ENCODE measurements at places on chromosomes 3 and 15.

DNA sequence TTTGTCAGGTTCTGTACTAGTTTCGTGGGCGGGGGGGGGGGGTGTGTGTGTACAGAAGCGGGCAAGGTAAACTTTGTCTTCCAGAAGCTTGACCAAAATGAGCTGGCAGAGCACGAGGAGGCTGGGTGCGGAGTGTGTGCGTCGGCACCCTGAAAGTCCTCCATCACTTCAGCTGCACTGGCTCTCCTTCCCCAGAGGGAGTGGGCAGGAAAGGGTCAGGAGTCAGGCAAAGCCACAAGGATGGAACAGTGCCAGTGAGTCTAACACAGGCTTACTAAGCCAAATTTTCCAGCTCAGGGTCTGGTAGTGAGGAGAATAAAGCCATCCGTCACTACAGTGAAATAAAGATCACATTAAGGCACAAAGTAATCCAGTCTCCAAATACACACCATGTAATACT, 11.9 kb upstream of the SH3GL3 start:
- DNase-seq = no peak

DNA sequence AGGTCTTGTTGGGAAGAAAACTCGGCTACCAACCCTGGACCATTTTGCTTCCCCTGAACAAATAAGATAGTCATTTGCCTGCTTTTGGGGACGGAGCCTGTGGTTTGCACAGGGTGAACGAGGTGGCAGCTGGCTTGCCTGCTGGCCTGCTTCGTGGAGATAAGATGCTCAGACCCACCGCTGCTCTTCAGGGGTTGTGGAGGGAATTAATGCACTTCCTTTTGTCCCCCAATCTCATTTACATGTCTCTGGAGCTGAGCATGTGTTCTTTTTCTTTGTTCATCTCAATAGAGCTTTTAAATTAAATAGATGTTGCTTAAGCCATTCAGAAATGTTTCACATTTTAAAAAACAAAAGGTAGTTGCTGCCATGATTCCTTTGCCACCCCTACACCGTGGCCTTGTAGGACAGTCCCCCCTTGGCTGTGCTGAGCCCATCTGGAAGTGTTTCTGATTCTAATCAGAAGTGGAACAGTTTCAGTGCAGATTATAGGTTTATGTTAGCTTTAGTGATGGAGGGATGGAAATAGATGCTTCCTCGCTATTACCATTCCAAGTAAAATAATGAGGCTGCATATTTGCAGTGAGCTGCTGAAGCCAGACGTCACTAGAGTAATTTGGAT, 25.6 kb downstream of the APBA2 start:
- no peak for DNase-seq

- DNase-seq = no peak
These were observed 639.4 kb upstream of the NAALADL2 start for GRCh38 chr3:174219738-174220137.

DNA sequence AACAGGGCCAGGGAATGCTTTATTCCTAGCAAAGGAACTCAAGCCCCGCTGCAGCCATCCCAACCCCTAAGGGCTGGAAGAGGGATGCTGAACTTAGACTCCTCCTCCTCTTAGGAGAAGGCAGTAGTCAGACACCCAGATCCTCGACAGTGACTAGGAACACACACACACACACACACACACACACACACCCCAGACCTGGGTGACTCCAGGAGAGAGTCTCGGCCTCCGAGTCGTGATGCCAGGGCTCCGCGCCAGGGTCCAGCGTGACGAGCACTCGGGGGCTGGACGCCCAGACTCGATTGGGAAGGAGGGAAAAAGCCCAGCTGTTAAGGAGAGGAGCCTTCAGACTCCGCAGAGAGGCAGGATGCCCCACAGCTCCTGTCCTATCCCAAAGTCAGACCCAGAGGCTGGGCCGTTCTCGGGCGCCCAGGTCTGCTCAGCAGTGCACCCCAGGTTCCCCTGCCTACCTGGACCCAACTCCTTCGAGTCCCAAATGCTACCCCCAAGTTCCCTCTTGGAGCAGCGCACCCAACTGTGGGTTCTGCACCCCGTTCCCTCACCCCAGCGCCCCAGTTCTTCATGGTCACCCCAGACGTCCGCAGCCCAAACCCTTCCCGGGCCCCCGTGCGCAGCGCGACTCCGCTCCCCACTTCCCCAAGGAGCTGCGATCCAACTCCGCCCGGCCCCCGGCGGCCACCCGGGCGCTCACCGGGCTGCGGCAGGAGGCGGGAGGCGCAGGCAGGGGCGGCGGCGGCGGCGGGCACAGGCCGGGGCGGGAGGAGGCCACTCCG, 421 bp downstream of the BMF start:
- no peak for DNase-seq

DNA sequence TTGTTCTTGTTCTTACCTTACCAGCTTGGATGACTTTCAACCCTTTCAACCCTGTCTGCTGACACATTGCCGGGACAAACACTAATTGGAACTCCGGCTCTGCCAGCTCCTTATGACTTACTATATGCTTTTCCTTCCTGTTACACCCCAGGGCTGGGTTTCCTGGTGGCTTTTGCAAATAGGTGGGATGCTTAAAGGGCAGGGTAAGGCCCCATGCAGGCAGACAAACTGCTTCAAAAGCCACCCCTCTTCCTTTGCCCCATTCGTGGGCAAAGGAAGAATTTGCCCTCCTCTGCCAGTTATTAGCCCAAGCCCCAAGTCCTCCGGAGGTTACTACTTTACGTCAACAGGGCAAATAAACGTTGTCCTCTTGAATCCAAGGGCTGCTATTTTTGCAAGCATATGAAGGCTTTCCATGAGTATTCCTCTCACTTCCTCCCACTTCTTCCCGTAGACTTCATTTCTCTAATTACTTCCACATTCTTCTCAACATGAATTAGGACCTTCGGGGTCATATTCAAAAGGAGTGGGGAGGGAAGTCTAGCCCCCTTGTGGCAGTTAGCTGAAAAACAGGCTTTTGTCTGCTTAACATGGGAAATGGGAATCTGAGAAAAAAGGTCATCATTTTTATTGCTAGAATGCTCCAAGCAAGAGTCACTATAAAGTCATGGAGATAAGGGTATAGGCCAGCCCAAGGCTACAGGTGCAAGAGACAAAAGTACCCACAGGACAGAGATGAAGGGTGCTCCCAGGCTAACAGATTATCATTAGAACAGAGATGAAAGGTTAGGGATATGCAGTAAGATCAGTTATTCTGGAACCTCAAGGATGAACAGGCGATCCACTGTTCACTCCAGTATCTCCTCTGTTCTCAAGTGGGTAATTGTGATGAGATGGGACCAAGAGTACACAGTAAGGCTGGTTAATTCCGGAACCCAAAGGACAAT, 56.3 kb upstream of the FSTL1 start:
- DNase-seq = peak; percentile 51

DNA sequence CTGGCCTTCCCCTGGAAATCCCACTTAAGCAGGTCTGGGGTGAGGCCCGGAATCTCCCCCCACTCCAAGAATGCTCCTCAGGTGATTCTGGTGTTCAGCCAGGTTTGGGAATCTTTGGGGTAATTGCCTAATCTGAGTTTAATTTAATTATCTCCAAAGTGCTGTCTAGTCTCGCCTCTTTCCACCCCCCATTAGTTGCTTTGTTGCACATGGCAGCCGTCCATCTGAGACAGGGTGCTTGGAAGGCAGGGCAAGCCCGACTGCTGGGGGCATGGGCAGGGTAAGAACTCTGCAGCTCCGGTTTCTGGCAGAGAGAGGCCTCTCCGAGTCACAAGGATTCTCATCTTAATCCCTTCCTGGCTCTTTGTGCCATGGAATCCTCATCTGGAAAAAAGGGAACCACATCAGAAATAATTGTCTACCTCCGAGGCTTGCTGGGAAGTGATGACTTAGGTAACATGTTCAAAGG, 15.0 kb downstream of the IL17RD start:
- no peak for DNase-seq

GRCh38 chr3:21409401-21409800, 341.6 kb downstream of the ZNF385D start:
- DNase-seq = no peak

DNA sequence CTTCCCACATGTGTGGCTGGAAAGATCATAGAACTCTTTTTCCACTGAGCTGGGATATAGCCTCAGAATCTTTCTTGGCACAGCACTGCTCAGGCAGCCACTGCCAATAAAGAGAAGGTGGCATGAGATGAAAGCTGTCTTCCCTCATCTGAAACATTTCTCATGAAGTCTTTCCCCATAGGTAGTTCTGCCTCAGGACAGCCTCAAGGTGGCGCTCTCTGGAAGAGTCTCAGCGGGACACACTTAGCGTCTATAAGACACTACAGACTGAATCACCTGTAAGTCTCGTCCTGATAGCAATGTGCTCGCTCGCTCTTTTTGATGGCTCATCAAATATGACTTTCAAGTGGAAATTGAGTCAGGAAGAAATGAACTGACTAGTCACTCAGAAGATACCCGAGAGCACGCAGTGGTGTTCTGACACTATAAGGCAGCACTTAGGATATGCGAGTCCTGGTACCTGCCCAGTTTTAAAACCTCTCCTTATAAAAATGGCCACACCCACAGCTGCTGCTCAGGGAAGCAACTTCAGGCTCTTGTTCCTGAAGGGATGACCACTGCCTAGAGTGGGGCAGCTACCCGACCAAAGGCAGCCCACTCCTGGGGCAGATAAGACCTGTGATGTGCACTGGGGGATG, 269.5 kb downstream of the SUCLG2 start:
- no peak for DNase-seq

GRCh38 chr15:79682851-79683288, 213.9 kb downstream of the MTHFS start:
- no peak for DNase-seq

GRCh38 chr3:154143873-154144272, 22.7 kb downstream of the ARHGEF26 start:
- DNase-seq = no peak

DNA sequence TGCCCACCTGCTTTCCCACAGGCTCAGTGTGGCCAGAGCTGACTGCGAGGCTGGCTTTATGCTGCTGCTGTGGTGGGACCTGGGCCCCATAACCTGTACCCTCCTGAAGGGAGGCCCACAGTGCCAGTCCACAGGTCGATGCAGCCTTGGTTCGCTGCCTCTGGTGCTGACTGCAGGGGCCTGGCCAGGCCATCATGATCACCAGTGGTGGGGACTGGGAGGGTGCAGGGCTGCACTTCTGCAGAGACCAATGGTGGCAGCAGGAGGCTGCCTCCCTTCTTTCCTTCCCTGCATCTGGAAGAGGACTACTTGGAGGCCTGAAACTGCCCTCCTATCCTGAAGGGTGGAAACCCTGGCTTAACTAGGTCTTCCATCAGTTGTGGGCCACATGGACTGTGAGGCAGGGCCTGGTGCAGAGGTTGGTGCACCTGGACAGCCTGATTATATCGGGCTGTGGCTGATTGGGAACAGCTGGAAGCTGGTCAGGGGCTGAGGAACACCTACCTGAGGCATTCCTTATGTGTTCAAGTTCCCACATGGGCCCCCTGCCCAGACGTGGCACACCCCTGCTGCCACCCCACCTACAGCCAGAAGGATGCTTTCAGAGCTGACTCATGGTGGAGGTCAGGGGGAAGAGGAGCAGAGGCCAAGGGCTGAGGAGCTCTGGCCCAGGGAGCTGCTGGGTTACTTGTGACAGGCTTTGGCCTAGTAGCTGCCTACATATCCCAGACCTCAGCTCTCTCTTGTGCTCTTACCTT, 29.8 kb downstream of the POMGNT2 start:
- DNase-seq = no peak

DNA sequence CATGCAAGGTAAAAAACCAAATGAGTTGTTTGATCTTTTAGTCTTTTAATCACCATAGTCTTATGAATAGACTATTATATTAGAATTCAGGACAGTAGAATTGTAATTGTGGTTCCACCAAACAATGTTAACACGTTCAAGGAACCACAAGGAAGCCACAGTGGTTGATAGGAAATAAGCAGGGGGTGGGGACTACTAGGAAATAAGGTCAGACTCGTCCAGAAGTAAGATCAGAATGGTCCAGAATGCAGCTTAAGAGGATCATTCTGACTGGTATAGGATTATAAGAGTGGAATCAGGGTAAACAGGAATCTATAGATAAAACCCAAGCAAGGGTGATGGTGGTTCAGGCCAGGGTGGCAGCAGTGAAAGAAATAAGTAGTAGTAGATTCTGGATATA, 7.5 kb downstream of the MYNN start:
- DNase-seq = no peak

- no peak for DNase-seq
These were observed 183.3 kb upstream of the BHLHE40 start for GRCh38 chr3:4795905-4796304.

GRCh38 chr15:50280271-50280670, 14.7 kb upstream of the HDC start:
- no peak for DNase-seq

GRCh38 chr3:194928831-194929577, 243.3 kb downstream of the FAM43A start:
- no peak for DNase-seq
